ENCODE measurements at places on chromosomes 12 and 14.
A peak's percentile ranks its signal among the peaks of the same experiment; 100 is the strongest.

DNA sequence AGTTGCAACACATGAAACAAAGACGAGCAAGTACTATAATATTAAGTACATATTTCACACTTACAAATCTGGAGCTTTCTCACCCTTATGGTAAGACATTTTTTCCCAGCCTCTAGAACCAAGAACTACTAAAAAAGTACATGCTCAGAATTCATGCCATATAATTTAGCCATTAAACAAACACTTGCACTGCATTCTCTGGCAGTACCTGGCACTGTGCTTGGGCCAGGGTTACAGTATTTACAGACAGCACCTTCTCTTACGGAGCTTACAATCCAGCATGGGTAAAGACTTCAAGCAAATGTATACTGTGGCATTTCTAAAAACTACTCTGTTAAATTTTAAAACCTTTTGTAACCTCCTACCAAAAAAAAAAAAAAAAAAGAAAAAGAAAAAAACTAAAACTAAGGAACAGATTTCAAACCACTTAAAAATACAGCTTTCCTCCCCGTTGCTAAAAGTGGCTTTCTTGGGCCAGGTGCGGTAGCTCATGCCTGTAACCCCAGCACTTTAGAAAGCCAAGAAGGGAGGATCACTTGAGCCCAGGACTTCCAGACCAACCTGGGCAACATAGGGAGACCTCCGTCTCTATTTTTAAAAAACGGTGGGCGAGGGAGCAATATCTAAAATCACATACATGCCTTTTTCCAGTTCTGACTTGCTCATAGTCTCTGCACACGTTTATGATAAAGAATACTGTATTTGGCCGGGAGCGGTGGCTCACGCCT, 956 bp downstream of the GNPTAB start:
- H3K27ac ChIP-seq, result peak overlapping the region; percentile 77
- H3K4me1 ChIP-seq, result peaks cover 41% of the 10 kb centered on the region
- peak overlapping the region; percentile 89 for H3K4me3 ChIP-seq
- no peaks in the 10 kb centered on the region for H3K27me3 ChIP-seq
- DNase-seq, result no peak

GRCh38 chr12:116556964-116557698, 2.0 kb upstream of the MAP1LC3B2 start:
- H3K4me1 ChIP-seq, result peaks cover 51% of the 10 kb centered on the region
- H3K36me3 ChIP-seq, result no peaks in the 10 kb centered on the region
- H3K27ac ChIP-seq, result peak overlapping the region; percentile 99
- no peak overlapping the region for H3K4me3 ChIP-seq

DNA sequence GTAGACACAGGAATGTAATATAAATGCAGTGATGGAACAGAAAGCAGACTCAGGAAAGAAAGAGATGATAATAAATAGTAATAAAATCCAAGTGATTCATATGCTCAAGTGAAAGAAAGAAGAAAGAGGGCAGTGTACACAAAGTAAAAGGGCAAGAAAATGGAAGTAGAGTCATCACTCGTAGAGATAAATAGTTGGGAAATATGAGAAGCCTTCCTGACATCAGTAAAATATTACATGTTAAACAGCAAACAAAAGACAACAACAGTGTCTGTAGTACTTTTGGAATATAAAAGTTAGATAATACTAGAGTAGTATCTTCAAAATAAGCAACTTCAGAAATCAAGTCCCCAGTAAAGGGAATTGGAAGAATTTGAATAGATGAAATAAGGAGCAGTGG, 412.3 kb downstream of the RAD51B start:
- H3K4me1 ChIP-seq, result no peaks in the 10 kb centered on the region
- no peaks in the 10 kb centered on the region for H3K36me3 ChIP-seq
- DNase-seq, result no peak
- H3K27me3 ChIP-seq, result no peaks in the 10 kb centered on the region

- no peaks in the 10 kb centered on the region for H3K36me3 ChIP-seq
- no peak overlapping the region for H3K27ac ChIP-seq
- DNase-seq, result no peak
- no peaks in the 10 kb centered on the region for H3K4me1 ChIP-seq
- H3K27me3 ChIP-seq, result no peaks in the 10 kb centered on the region
Observed at GRCh38 chr14:56268039-56268438, 149.8 kb downstream of the PELI2 start.

DNA sequence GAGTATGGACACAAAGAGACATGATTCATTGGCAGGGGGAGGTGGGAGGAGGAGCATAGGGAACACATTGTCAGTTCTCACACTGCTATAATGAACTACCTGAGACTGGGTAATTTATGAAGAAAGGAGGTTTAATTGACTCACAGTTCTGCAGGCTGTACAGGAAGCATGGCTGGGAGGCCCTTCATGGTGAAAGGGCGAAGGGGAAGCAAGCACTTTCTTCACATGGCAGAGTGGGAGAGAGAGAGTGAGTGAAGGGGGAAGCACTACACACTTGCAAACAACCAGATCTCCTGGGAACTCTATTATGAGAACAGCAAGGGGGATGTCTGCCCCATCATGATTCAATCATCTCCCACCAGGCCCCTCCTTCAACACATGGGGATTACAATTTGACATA, 391.8 kb downstream of the BMP4 start:
- no peaks in the 10 kb centered on the region for H3K27me3 ChIP-seq
- no peak overlapping the region for H3K27ac ChIP-seq
- DNase-seq, result no peak

GRCh38 chr14:101758913-101759593, 2.5 kb upstream of the PPP2R5C start:
- no peak for DNase-seq
- H3K4me3 ChIP-seq, result no peak overlapping the region
- peaks cover 11% of the 10 kb centered on the region for H3K4me1 ChIP-seq

DNA sequence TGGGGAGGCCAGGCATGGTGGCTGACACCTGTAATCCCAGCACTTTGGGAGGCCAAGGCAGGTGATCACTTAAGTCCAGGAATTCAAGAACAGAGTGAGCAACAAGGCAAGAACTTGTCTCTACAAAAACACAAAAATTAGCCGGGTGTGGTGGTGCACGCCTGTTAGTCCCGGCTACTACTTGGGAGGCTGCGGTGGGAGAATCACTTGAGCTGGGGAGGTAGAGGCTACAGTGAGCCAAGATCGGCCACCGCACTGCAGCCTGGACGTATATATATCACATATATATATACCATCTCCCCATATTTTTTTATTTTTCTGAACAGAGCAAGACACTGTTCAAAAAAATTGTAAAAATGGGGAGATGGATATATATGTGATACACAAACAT, 19.5 kb downstream of the CKAP4 start:
- H3K4me1 ChIP-seq, result no peaks in the 10 kb centered on the region
- peaks cover 10% of the 10 kb centered on the region for H3K27me3 ChIP-seq
- DNase-seq, result no peak
- no peak overlapping the region for H3K4me3 ChIP-seq

DNA sequence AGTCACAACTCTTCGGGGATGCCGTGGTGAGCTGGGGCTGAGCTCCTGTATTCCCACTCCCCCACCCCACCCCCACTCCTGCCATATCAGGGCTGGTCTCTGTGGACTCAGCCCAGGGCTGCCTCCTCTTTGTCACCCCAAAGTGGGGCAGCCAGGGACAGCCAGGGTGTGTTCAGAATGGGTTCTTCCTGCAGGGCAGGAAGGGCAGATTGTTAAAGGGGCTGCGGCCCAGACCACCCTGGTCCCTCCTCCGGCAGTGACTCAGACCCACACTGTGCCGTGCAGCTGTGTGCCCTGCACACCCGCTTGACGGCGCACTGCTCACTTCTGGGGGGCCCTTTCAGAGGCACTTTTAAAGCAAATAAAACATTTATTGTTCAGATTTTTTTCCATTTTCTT, 9.3 kb downstream of the SLC48A1 start:
- peaks cover 82% of the 10 kb centered on the region for H3K36me3 ChIP-seq
- no peak for DNase-seq
- H3K27me3 ChIP-seq, result no peaks in the 10 kb centered on the region
- H3K4me3 ChIP-seq, result no peak overlapping the region
- peaks cover 55% of the 10 kb centered on the region for H3K4me1 ChIP-seq

GRCh38 chr14:31484754-31485153, 3.1 kb downstream of the GPR33 start:
- no peak for DNase-seq
- no peak overlapping the region for H3K4me3 ChIP-seq
- no peaks in the 10 kb centered on the region for H3K27me3 ChIP-seq
- H3K36me3 ChIP-seq, result no peaks in the 10 kb centered on the region
- no peak overlapping the region for H3K27ac ChIP-seq

DNA sequence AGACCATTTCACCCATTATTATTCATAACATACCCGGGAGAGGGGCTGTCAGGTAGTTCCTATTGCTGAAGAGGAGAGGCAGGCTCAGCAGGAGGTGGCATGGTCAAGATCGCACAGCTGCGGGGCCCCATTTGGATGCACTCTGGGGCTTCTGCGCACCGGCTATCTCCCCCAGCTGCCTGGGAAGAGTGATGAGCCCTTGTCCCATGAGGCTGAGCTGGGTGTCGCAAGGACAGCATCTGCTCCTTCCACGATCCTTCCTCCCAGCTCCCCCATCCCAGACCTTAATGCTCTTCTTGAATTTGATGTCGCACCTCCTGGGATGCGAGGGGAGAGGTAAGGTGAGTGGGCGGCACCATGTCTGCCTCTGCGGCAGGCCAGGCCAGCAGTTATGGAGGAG, 62.6 kb downstream of the SLC24A4 start:
- no peak overlapping the region for H3K27ac ChIP-seq
- H3K4me3 ChIP-seq, result no peak overlapping the region
- no peak for DNase-seq
- H3K36me3 ChIP-seq, result no peaks in the 10 kb centered on the region

DNA sequence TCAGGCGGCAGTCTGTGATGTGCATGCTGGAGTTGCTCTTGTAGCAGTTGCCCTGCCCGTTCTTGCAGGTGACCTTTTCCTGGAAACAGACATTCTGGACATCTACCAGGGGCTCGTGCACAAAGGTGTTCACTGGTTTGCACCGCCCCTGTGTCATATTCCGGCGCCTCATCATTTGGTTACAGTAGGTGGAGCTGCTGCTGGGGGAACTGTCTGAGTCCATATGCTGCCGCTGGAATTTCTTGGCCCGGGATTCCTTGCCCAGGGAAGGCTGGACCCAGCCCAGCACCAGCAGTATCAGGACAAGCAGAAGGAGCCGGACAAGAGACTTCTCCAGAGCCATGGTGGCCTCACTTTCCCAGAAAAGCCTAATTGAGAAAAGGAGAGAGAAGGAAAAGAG, 918 bp downstream of the RNASE1 start:
- peaks cover 27% of the 10 kb centered on the region for H3K4me1 ChIP-seq
- no peaks in the 10 kb centered on the region for H3K36me3 ChIP-seq
- H3K4me3 ChIP-seq, result peak overlapping the region; percentile 30

GRCh38 chr12:48160807-48161206, 3.5 kb upstream of the ASB8 start:
- no peaks in the 10 kb centered on the region for H3K27me3 ChIP-seq
- H3K4me1 ChIP-seq, result peaks cover 4% of the 10 kb centered on the region
- H3K4me3 ChIP-seq, result no peak overlapping the region
- H3K36me3 ChIP-seq, result no peaks in the 10 kb centered on the region

- no peak for DNase-seq
- no peaks in the 10 kb centered on the region for H3K27me3 ChIP-seq
- H3K4me3 ChIP-seq, result no peak overlapping the region
- no peaks in the 10 kb centered on the region for H3K36me3 ChIP-seq
Observed at GRCh38 chr14:89921346-89921745, 33.2 kb downstream of the EFCAB11 start.

DNA sequence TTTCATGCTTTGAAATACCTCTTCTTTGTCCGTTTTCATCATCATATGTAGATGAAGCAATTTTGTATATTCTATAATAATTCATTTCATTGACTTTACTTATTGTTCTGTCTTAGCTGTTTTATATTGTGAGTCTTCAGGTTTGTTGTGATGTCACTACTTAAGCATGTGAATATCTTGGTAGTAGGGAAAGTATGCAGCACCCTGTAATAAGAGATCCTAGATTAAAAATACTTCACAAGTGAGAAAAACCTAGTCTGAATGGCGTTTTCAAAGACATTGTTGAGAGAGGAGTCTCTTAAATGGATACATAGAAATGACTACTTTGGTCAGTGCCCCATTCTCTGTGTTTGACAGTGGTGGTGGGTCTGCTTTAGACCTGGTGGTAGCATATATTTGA, 61.4 kb downstream of the SLC16A7 start:
- no peaks in the 10 kb centered on the region for H3K4me1 ChIP-seq
- H3K36me3 ChIP-seq, result no peaks in the 10 kb centered on the region
- no peaks in the 10 kb centered on the region for H3K27me3 ChIP-seq
- no peak for DNase-seq

- peaks cover 39% of the 10 kb centered on the region for H3K4me1 ChIP-seq
- peak; percentile 89 for DNase-seq
- H3K4me3 ChIP-seq, result no peak overlapping the region
- peak overlapping the region; percentile 92 for H3K27ac ChIP-seq
Observed at GRCh38 chr14:20177433-20177974, 13.2 kb upstream of the OR11G2 start.

DNA sequence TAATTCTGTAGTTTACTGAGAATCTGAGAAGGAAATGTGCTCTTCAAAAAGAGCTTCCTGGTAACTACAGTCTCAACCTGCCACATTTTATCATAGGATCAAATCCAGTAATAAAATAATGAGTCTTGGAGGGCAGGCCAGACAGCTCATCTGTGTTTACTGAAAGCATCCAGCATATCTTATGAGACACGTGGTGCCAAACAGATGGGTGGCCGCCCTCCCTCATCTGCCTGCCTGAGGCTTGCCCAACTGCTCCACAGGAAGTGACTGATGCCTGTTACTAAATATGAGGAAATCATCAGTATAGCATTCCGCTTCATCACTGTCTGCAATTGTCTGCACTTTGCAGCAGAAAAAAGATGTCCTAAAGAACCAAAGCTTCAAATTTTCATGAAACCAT, 13.5 kb downstream of the DHRS7 start:
- no peak for DNase-seq
- no peak overlapping the region for H3K4me3 ChIP-seq
- H3K27ac ChIP-seq, result no peak overlapping the region
- H3K27me3 ChIP-seq, result no peaks in the 10 kb centered on the region
- H3K36me3 ChIP-seq, result peaks cover 13% of the 10 kb centered on the region

GRCh38 chr12:3603576-3603975, 112.6 kb downstream of the PRMT8 start:
- DNase-seq, result no peak
- H3K4me3 ChIP-seq, result no peak overlapping the region
- no peaks in the 10 kb centered on the region for H3K36me3 ChIP-seq

GRCh38 chr14:101254805-101255764, 306.2 kb upstream of the DIO3 start:
- H3K4me1 ChIP-seq, result no peaks in the 10 kb centered on the region
- H3K4me3 ChIP-seq, result no peak overlapping the region
- no peak overlapping the region for H3K27ac ChIP-seq
- H3K27me3 ChIP-seq, result peaks cover 3% of the 10 kb centered on the region
- DNase-seq, result no peak

Measured in K562 (cell line).